Upper lobe of left lung (tissue), 6 donors: ENCODE measurements at places on chromosomes 2 and 18. TPM values are rescaled to one million over a fixed set of nuclear protein-coding genes. Genes with fewer than 3 reads are reported as not detected.

- no peaks in the 10 kb centered on the region for H3K36me3 ChIP-seq
- no peaks in the 10 kb centered on the region for H3K27me3 ChIP-seq
- H3K27ac ChIP-seq, result no peak overlapping the region
- no peak overlapping the region for H3K4me3 ChIP-seq
- no peaks in the 10 kb centered on the region for H3K4me1 ChIP-seq
These were observed 124.5 kb downstream of the DCDC2C start for GRCh38 chr2:3827673-3828575.

DNA sequence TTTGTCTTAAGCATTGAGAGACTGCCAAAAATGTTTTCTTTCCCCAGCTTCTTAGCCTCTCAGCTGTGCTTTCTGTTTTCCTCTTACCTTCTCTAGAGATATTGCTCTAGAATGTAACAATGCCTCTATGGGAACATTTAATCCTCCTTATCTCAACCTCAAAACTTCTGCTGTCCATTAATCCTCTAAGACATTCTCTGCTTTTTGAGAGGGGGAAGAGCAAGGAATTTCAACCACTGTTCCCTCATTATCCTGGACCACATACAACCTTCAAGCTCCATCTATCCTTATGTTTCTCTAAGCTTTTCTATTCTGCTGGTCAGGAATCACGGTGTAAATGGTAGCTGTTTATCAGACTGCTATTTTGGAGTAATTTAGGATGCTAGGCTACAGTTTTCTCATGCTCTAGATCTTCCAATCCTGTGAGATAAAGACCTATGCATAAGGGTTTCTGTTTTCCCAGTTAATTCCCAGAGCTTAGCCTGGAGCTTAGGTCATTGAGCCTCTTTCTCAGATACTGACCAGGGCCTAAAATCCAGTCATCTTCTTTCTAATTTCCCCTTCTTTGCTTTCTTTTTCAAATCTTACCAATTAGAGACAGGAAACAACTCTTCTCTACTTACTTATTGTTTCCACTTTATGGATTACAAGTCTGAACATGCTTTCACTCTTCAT lies 282.0 kb downstream of the CALCRL start:
- DNase-seq, result no peak
- peaks cover 7% of the 10 kb centered on the region for H3K4me1 ChIP-seq
- H3K4me3 ChIP-seq, result no peak overlapping the region
- H3K27me3 ChIP-seq, result no peaks in the 10 kb centered on the region
- no peaks in the 10 kb centered on the region for H3K36me3 ChIP-seq

GRCh38 chr18:10481831-10482230 lies 27.4 kb downstream of the APCDD1 start:
- peaks cover 8% of the 10 kb centered on the region for H3K36me3 ChIP-seq
- no peak for DNase-seq
- H3K27ac ChIP-seq, result no peak overlapping the region
- H3K4me1 ChIP-seq, result peaks cover 25% of the 10 kb centered on the region
- no peaks in the 10 kb centered on the region for H3K27me3 ChIP-seq

GRCh38 chr2:78676921-78677696 lies 348.4 kb upstream of the REG3G start:
- no peaks in the 10 kb centered on the region for H3K4me1 ChIP-seq
- H3K4me3 ChIP-seq, result no peak overlapping the region
- no peak for DNase-seq
- no peaks in the 10 kb centered on the region for H3K27me3 ChIP-seq

GRCh38 chr2:217293607-217294006 lies 433.7 kb upstream of the TNP1 start:
- no peak overlapping the region for H3K4me3 ChIP-seq
- DNase-seq, result no peak
- H3K36me3 ChIP-seq, result no peaks in the 10 kb centered on the region
- H3K4me1 ChIP-seq, result no peaks in the 10 kb centered on the region
- H3K27ac ChIP-seq, result no peak overlapping the region

- H3K27ac ChIP-seq, result peak overlapping the region; percentile 21
- H3K27me3 ChIP-seq, result no peaks in the 10 kb centered on the region
- no peak overlapping the region for H3K4me3 ChIP-seq
- peaks cover 5% of the 10 kb centered on the region for H3K36me3 ChIP-seq
These were observed 86.6 kb downstream of the ITGB1BP1 start for GRCh38 chr2:9336576-9337314.

DNA sequence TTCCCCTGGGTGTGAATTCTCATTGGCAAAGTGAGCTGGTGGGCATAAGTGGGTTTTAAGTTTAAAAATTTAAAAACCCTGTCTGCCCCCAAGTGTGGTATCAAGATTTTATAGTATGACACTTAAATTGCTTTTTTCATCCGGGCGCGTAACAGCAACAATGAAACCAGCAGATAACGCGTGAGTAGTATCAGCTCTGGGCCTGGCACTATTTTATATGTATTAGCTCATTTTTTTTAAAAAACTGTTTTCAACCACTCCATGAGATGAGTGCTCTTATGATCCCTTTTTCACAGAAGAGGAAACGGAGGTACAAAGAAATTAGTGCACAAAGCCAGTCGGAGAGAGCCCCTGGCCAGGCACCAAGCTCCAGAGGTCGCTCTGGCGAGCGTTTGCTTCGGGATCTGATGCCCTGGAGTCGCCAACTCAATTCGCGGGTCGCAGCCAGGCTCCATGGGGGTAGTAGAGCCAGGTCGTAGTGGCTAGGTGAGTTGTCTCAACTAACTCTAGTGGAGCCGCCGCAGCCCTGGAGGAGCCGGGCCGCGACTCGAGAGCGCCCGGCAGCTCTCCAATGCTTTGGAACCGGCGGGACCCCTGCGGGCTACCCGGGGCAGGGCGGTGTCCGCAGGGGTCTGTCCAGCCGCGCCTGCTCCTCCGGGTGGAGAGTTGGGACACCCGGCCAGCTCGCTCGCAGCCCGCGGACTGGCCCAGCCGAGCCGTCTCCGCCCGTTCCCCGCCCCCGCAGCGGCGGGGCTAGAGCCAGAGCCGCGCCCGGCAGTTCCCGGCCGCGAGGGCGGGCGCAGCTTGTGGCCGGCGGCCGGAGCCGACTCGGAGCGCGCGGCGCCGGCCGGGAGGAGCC lies at the start of gene IL1R1:
IL1R1 (plus strand) TSS at position 777 of the 859 bp plus-strand sequence. CDS start 14,979 bp downstream, outside the sequence.
- peak; percentile 82 for DNase-seq
- H3K4me1 ChIP-seq, result peaks cover 47% of the 10 kb centered on the region
- H3K36me3 ChIP-seq, result no peaks in the 10 kb centered on the region

DNA sequence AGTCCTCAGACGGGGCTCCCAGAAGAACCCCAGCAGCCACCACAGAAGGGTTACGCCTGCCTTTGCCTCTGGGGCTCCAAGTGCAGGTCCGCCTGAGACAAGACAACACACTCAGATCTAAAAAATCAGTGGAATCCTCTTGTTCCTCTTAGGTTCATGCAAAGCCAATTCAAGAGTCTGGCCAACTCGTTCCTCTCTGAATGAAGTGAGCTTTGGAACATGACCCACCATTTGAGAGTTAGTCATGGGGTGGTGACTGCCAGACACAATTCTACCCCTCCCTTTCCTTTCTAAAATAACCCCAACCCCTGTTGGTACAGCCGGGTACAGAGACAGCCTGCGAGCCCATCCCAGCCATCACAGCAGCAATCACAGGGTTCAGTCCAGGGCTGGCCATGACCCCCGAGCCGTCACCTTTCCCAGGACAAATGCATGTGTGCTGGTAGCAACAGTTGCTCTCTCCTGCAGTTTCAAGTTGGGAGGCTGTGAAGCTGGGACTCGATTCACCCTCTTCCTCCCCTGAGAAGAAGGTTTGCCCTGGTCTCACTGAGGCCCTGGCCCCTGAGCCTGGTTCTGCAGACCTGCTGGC lies 183.1 kb upstream of the SH3BP4 start:
- no peak for DNase-seq
- H3K36me3 ChIP-seq, result no peaks in the 10 kb centered on the region
- H3K4me1 ChIP-seq, result no peaks in the 10 kb centered on the region
- H3K4me3 ChIP-seq, result no peak overlapping the region
- H3K27ac ChIP-seq, result no peak overlapping the region

- no peak for DNase-seq
- H3K27ac ChIP-seq, result no peak overlapping the region
- H3K4me1 ChIP-seq, result peaks cover 10% of the 10 kb centered on the region
- no peaks in the 10 kb centered on the region for H3K27me3 ChIP-seq
These were observed 100.7 kb upstream of the ZFP36L2 start for GRCh38 chr2:43327119-43327518.

DNA sequence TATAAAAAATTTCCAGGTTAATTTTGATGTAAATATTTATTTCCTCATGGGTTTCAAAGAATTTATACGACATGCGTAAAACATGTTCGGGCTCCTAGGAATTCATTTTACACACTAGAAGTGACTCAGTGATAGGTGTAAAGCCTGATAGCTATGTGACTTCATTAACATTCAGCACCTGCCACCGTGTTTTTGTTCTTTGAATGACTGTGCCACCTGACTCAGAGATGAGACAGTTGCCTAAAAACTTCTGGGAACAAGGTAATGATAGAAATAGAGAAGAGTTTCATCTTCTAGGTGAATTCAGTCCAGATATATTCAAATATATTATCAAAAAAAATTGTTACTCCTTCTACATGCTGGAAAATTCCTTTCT lies 10.0 kb downstream of the IL1R2 start:
- DNase-seq, result no peak
- H3K4me3 ChIP-seq, result no peak overlapping the region
- no peak overlapping the region for H3K27ac ChIP-seq
- H3K4me1 ChIP-seq, result peaks cover 6% of the 10 kb centered on the region

DNA sequence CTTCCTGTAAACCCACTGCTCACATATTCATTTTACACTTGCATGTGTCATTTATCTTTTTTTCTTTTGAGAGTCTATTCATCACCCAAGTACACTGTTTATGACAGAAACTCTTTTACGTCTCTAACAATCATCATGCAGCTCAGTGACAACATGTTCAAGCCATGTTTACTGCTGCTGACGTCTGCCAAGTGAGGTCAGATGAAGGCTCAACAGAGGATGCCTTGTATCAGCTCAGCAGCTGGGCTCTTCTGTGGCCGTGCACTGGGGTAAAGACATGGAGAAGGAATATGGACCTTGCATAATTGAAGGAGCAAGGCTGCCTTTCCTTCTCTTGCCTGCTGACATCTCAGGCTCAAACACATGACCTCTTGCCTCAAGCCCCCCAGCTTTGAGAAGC lies 99.6 kb downstream of the ADD2 start:
- no peaks in the 10 kb centered on the region for H3K36me3 ChIP-seq
- H3K27ac ChIP-seq, result no peak overlapping the region
- H3K4me1 ChIP-seq, result no peaks in the 10 kb centered on the region
- no peaks in the 10 kb centered on the region for H3K27me3 ChIP-seq

DNA sequence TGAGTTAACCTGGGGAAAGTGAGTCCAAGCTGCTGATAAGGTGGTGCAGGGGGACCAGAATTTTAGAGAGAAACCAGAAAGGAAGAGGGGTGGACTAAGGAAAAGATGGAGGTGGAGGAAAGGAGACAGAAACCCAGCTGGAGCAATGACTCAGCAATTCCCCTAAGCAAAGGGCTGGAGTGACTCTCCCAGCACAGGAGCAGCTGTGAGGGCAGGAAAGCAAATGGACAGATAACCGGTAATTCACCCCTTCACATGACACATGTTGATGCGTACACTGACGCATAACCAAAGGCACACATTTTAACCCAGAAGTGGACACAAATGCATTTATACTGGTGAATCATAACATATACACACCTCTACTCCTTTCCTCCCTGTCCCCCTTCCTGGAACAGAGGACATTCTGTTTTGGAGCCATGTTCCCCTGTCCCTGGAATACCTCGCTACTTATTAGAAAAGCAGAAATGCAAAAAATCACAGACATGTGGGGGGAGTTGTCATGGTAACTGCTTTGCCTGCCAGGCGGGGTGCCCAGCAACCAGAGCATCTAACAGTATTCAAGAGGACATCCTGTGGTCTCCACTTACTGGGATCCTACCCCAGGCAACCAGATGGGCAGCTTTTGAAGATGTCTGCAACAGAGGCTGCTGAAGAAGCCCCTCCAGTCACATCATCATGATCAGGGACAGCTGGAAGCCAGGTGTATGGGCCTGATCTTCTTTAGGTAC lies 4.7 kb downstream of the CDK5R2 start:
- peaks cover 51% of the 10 kb centered on the region for H3K27me3 ChIP-seq
- no peak overlapping the region for H3K4me3 ChIP-seq
- H3K36me3 ChIP-seq, result no peaks in the 10 kb centered on the region
- no peak overlapping the region for H3K27ac ChIP-seq
- H3K4me1 ChIP-seq, result peaks cover 16% of the 10 kb centered on the region

- no peaks in the 10 kb centered on the region for H3K36me3 ChIP-seq
- H3K27ac ChIP-seq, result no peak overlapping the region
- H3K4me3 ChIP-seq, result no peak overlapping the region
- DNase-seq, result no peak
These were observed 135.2 kb upstream of the RNF152 start for GRCh38 chr18:62027914-62028520.

DNA sequence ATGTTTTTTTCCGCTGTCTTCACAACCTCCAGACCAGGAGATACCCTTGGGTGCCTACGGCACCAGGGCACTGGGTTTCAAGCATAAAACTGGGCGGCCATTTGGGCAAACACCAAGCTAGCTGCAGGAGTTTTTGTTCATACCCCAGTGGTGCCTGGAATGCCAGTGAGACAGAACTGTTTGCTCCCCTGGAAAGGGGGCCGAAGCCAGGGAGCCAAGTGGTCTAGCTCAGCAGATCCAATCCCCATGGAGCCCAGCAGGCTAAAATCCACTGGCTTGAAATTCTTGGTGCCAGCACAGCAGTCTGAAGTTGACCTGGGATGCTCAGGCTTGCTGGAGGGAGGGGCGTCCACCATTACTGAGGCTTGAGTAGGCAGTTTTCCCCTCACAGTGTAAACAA lies 265.3 kb upstream of the ZEB2 start:
- no peaks in the 10 kb centered on the region for H3K4me1 ChIP-seq
- no peaks in the 10 kb centered on the region for H3K36me3 ChIP-seq
- no peak overlapping the region for H3K4me3 ChIP-seq
- no peak overlapping the region for H3K27ac ChIP-seq
- no peaks in the 10 kb centered on the region for H3K27me3 ChIP-seq

DNA sequence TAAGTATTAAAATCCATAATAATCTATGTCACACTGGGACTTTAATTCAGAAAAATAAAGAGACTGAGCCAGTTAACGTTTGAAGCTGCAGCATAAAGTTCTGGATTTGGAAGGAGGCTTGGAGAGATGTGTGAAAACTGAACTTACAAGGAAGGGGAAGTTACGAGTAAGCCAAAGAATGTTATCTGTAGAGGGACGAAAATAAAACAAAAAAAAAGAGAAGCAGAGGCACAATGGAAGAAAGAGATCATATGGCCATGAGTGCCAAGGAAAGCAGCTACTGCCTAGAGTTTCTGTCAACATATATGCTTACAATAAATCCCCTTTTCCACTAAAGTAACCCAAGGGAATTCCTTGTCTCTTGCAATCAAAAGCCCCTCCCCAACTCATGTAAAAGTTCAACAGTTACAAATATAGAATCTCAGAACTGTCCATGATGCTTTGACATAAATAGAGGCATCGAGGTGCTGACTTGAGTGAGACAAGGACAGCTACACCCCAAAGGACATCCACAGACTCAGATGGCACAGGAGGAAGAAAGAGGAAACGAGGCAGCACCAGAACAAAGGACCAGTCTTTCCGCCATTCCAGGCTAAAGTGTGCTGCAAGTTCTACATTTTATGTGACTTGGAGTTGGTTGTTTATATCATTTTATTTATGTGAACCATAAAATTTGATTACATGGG lies 16.1 kb upstream of the ARL5A start:
- H3K4me1 ChIP-seq, result no peaks in the 10 kb centered on the region
- H3K27ac ChIP-seq, result no peak overlapping the region
- no peaks in the 10 kb centered on the region for H3K27me3 ChIP-seq
- no peaks in the 10 kb centered on the region for H3K36me3 ChIP-seq

OTOF gene
- 0.11 TPM for total RNA-seq

CTNNA2 gene
- total RNA-seq, result not detected

CDH19 gene
- 1.4 TPM for total RNA-seq

RGPD4 gene
- total RNA-seq, result not detected

COL4A3 gene
- total RNA-seq, result 32.9 TPM

ATOH8 gene
- total RNA-seq, result 61.2 TPM

LOXL3 gene
- total RNA-seq, result 28.3 TPM

HOXD1 gene
- 2.7 TPM for total RNA-seq
